Vagina (tissue), 2 donors: ENCODE measurements at places on chromosomes 4 and X. TPM values are rescaled to one million over a fixed set of nuclear protein-coding genes. Genes with fewer than 3 reads are reported as not detected.

GPR34 gene
- 3.2 TPM for total RNA-seq

GRPEL1 gene
- total RNA-seq, result 11.0 TPM

OTOP1 gene
- total RNA-seq, result not detected

ATP1B4 gene
- total RNA-seq, result 0.74 TPM

CXXC4 gene
- 0.74 TPM for total RNA-seq

RTL5 gene
- 4.4 TPM for total RNA-seq

LYAR gene
- total RNA-seq, result 6.4 TPM

FABP2 gene
- not detected for total RNA-seq

HHIP gene
- total RNA-seq, result 0.25 TPM

PFKFB1 gene
- not detected for total RNA-seq

PLS3 gene
- 382 TPM for total RNA-seq

- H3K4me3 ChIP-seq, result no peak overlapping the region
- H3K36me3 ChIP-seq, result no peaks in the 10 kb centered on the region
- no peaks in the 10 kb centered on the region for H3K27me3 ChIP-seq
Measured at GRCh38 chr4:82084747-82085146, 289.0 kb downstream of the HNRNPD start.

GRCh38 chr4:133000012-133000411 lies 149.1 kb upstream of the PCDH10 start:
- no peak overlapping the region for H3K27ac ChIP-seq
- no peak overlapping the region for H3K4me3 ChIP-seq
- no peaks in the 10 kb centered on the region for H3K36me3 ChIP-seq

- DNase-seq, result no peak
- H3K4me3 ChIP-seq, result no peak overlapping the region
Measured at GRCh38 chr4:103996064-103996463, 276.3 kb upstream of the TACR3 start.

- no peak overlapping the region for H3K27ac ChIP-seq
- no peaks in the 10 kb centered on the region for H3K36me3 ChIP-seq
- no peak for DNase-seq
- no peaks in the 10 kb centered on the region for H3K4me1 ChIP-seq
- no peaks in the 10 kb centered on the region for H3K27me3 ChIP-seq
Measured at GRCh38 chrX:1483843-1484637, 31.3 kb upstream of the ASMTL start.

- H3K4me1 ChIP-seq, result no peaks in the 10 kb centered on the region
- no peak for DNase-seq
- no peaks in the 10 kb centered on the region for H3K27me3 ChIP-seq
- H3K4me3 ChIP-seq, result no peak overlapping the region
Measured at GRCh38 chr4:169128902-169129301, 118.8 kb upstream of the CBR4 start.

- H3K27ac ChIP-seq, result no peak overlapping the region
- DNase-seq, result no peak
- H3K27me3 ChIP-seq, result no peaks in the 10 kb centered on the region
- peaks cover 11% of the 10 kb centered on the region for H3K4me1 ChIP-seq
- H3K36me3 ChIP-seq, result no peaks in the 10 kb centered on the region
Measured at GRCh38 chr4:169314906-169315305, 44.1 kb upstream of the SH3RF1 start.

- H3K27me3 ChIP-seq, result no peaks in the 10 kb centered on the region
- DNase-seq, result peak; percentile 94
- H3K4me1 ChIP-seq, result no peaks in the 10 kb centered on the region
- H3K27ac ChIP-seq, result peak within 1 kb of the TSS; percentile 71
Measured at GRCh38 chr4:16897991-16898827, at the start of gene LDB2. Gene LDB2 (minus strand): TSS chr4:16898645.

DNA sequence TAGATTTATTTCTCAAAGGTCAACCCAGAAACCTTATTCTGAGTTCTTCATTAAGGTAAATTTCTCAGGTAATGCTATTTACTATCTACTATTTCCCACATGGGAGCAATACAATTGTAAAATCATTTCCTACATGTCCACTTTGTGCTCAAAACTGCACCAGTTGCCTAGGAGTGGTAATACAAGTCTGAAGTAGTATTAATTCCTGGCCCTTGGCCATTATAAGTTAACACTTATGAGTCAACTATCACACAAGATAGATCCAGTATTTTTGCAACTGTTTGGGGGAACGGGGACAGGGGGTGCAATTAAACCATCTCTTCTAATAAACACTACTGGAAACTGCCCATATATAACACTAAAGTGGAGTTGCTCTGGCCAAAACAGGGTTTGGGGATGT lies 48.9 kb downstream of the ACSL4 start:
- no peak overlapping the region for H3K27ac ChIP-seq
- no peak overlapping the region for H3K4me3 ChIP-seq
- DNase-seq, result no peak
- H3K27me3 ChIP-seq, result no peaks in the 10 kb centered on the region
- H3K36me3 ChIP-seq, result no peaks in the 10 kb centered on the region

DNA sequence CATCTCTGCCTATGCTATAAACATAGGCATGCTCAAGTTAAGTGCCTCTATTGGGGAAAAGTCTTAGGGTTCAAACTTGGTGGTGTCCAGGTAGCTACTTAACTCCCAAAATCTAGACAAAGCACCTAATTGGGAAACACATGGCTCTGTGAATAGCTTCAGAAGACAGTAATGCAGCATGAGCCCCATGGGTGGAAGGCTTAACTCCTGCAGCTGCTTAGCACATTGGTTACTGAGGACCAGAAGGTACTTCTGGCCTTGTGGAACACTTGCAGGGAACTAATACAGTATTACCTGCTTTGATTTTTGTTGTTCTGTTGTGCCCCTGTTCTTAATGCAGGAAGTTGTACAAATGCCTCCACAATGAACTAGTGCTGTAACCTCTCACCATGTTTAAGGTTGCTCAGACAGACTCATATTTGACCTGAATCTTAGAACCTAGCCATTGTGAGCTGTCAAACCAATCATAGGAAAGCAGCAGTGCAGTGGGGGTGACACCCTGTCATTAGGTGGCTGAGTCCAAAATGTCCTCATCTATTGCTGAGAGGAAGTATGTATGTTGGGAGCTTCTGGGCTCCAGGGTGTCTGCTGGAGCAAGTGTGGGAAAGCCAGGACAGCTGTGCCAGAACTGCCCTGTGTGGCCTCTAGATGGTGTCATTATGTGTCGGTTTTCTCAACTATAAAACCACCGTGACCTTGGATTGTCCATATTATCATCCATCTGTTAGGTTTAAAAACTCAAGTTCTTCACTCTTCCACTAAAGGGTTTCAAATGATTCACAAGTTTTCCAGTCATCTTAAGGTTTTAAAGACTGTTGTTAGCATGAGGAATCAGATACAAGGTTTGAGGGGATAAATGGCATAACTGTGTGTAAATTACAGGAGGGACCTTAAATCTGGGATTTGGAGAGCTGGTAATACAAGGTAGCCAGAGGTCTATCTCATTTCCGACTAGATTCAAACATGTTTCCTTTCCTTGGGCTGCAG lies 69.9 kb upstream of the WDR1 start:
- no peak overlapping the region for H3K27ac ChIP-seq
- H3K27me3 ChIP-seq, result no peaks in the 10 kb centered on the region
- H3K4me1 ChIP-seq, result no peaks in the 10 kb centered on the region
- H3K4me3 ChIP-seq, result no peak overlapping the region

DNA sequence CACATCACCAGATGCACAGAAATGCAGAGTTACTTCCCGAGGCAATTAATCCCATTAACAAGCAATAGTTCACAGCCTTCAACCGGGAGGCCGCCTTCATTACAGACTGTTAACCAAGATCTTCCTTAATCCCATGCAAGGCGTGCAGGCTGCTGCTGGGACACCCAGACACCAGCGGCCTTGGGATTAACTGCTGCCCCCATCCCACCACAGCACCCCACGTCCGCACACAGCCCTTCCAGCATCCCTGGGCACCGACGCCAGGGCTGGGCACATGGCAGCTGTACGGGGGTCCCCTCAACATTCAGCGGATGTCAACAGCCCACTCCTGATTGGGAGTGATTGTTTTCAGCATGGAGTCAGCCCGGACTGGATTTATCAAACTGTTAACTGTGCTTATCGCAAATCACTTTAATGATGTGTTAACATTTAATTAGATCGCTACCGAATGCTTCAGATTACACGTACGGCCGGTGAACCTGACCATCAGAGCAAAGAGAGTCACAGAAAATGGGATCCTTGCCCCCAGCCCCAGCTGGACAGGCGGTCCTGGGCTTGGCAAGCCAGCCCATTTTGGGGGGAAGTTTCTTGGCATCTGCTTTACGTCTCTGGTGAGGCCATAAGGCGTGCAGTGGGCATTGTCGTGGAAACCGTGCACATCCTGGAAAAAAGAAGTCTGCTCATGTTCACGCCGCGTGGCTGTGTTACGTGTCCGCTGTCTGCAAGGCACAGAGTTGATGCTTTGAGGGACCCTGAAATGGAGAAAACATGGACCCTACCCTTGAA lies 126.4 kb downstream of the HMX1 start:
- no peak overlapping the region for H3K27ac ChIP-seq
- H3K4me3 ChIP-seq, result no peak overlapping the region
- no peaks in the 10 kb centered on the region for H3K4me1 ChIP-seq
- no peaks in the 10 kb centered on the region for H3K36me3 ChIP-seq
- no peak for DNase-seq

DNA sequence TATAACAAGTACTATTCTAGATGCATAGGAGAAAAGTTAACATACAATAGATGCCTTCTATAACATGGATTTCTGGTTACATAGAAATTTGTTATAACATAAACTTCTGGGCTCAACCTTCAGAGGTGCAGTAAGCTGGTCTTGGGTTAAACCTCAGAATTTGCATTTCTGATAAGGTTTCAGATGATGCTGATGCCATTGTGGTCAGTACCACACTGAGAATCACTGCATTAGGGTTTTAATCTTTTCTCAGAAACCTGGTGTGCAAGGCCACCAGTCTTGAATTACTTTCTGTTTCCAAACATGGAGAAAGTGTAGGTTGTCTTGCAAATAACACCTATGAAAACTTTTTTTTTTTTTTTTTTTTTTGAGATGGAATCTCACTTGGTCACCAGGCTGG lies 146.2 kb downstream of the SPOCK3 start:
- H3K4me3 ChIP-seq, result no peak overlapping the region
- no peaks in the 10 kb centered on the region for H3K27me3 ChIP-seq
- H3K36me3 ChIP-seq, result no peaks in the 10 kb centered on the region
- no peak overlapping the region for H3K27ac ChIP-seq
- DNase-seq, result no peak
- no peaks in the 10 kb centered on the region for H3K4me1 ChIP-seq

DNA sequence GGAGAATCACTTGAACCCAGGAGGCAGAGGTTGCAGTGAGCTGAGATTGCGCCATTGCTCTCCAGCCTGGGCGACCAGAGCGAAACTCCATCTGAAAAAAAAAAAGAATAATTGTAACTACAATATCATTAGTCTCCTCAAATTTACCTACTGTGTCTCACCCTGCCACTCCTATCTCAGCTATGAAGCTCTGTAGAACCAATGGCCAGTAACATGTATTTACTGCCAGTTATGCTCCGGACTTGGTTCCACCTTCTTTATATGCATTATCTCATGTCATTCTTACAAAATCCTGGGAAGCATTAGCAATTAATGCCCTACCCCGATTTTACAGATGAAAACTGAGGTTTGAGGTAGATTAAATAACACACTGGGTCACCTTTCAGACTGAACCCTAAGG lies 7.0 kb upstream of the FAT1 start:
- no peak for DNase-seq
- no peaks in the 10 kb centered on the region for H3K27me3 ChIP-seq
- no peaks in the 10 kb centered on the region for H3K36me3 ChIP-seq
- peaks cover 7% of the 10 kb centered on the region for H3K4me1 ChIP-seq

GRCh38 chr4:121411151-121411744 lies 30.4 kb upstream of the QRFPR start:
- H3K27ac ChIP-seq, result no peak overlapping the region
- no peak overlapping the region for H3K4me3 ChIP-seq
- no peaks in the 10 kb centered on the region for H3K4me1 ChIP-seq
- no peak for DNase-seq

DNA sequence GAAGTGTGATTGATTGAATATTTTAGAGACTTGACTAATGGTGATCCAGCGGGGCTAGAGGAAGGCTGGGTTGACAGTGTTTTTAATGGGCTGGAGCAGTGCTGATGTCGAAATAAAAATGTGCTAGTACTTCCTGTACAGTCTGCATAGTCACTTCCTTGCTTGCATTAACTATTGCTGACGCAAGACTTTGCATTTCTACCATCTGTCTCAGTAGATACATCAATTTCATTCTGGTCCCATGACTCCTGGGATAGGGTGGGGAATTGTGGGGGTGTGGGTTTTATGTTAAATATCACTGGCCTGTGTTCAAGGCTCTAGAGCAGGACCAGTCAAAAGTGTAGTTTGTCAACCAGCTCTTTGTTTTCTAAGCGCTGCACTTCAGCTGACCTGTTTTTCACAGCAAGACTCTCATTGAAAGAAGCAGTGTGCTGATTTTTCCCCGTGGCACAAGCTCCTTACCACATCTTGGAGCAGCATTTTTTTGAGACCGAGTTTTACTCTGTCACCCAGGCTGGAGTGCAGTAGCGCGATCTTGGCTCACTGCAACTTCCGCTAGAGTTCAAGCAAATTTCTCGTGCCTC lies 35.2 kb upstream of the PHEX start:
- no peak overlapping the region for H3K27ac ChIP-seq
- no peaks in the 10 kb centered on the region for H3K36me3 ChIP-seq
- H3K27me3 ChIP-seq, result no peaks in the 10 kb centered on the region
- DNase-seq, result no peak

- H3K36me3 ChIP-seq, result no peaks in the 10 kb centered on the region
- H3K27ac ChIP-seq, result no peak overlapping the region
- H3K4me3 ChIP-seq, result no peak overlapping the region
- no peaks in the 10 kb centered on the region for H3K4me1 ChIP-seq
- DNase-seq, result no peak
- no peaks in the 10 kb centered on the region for H3K27me3 ChIP-seq
Measured at GRCh38 chr4:79526641-79527565, 118.9 kb upstream of the GK2 start.

GRCh38 chr4:88706574-88706973 lies 8.9 kb upstream of the NAP1L5 start:
- DNase-seq, result no peak
- H3K27ac ChIP-seq, result peak overlapping the region; percentile 34
- no peaks in the 10 kb centered on the region for H3K36me3 ChIP-seq
- no peaks in the 10 kb centered on the region for H3K27me3 ChIP-seq
- H3K4me1 ChIP-seq, result peaks cover 16% of the 10 kb centered on the region
